ENCODE measurements at places on chromosomes 5 and 9. TPM values are rescaled to one million over a fixed set of nuclear protein-coding genes. Genes with fewer than 3 reads are reported as not detected.

The SPINK4 gene
- total RNA-seq: not detected

The RLN2 gene
- total RNA-seq: 5.5 TPM

The SLC9A3 gene
- total RNA-seq: 3.3 TPM

The ADAMTS16 gene
- not detected for total RNA-seq

The IL4 gene
- total RNA-seq: 0.72 TPM

The RANBP6 gene
- 17.1 TPM for total RNA-seq

The IFNA2 gene
- total RNA-seq: not detected

Measured in activated CD8-positive, alpha-beta T cell treated with anti-CD3 and anti-CD28 coated beads for 36 hours (primary cell).